NCI-H510A treated with DMSO at 0.1 percent for 48 hours (cell line): ENCODE measurements at places on chromosomes 1 and 21.

DNA sequence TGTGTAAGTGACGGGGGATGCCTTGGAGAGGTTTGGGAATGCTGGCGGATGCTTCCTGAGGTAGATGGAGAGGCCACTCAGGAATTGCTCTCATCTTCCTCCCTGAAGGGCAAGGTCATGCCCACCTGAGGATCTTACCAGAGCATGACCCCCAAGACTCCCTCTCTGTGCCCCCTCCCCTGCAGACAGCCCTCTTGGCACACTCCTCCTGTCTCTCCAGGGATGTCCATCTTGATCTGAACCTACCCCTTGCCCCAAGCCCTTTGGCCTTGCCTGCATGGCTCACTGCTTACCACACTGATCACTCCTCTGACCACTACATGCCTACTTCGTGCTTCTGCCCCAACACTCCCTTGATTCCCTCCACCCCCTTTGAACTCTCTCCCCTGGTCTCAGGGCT, 17.9 kb upstream of the MPL start:
- DNase-seq = no peak

DNA sequence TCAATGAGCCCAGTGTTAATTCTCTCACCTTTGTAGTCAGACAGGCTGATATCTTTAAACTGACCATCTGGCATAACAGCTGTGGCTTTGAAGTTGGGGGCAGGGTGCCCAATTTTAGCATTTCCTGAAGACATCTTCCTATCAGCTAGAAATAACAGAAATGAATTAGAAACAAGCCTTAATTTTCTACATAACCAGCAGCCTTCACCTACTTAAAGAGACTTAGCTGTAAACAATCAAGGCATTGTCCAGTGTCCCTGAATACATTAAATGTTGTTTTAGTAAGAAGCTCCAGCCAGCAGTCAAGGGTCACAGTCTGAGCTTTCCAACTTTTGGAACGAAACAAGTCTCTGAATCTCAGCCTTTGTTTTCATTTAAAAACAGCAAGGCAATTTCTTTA, 2.8 kb downstream of the PRDX1 start:
- no peak for DNase-seq

DNA sequence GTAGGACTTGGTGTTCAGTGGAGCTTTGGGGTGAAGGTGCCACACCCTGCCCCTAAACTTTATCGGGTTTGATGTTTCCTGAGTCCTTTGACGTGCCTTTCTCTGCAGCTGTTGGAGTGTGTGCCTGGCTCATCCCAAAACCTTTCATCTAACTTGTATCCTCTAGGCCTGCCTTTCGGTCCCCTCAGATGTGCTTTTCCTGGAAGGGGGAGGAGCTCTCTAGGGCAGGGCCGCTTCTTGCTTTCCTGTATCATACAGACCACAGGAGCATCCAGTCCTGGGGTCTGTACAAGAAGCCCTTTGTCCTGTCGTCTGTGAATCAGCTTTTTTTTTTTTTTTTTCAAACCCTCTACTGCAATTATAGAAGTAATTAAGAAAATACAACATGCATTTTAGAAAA, 35.7 kb downstream of the PTGFRN start:
- no peak for DNase-seq

- no peak for DNase-seq
Observed at GRCh38 chr1:209704584-209704983, at the start of gene HSD11B1. Gene HSD11B1, plus strand, starts transcription at chr1:209704846. Its CDS starts 97 bp downstream, at chr1:209704943.

DNA sequence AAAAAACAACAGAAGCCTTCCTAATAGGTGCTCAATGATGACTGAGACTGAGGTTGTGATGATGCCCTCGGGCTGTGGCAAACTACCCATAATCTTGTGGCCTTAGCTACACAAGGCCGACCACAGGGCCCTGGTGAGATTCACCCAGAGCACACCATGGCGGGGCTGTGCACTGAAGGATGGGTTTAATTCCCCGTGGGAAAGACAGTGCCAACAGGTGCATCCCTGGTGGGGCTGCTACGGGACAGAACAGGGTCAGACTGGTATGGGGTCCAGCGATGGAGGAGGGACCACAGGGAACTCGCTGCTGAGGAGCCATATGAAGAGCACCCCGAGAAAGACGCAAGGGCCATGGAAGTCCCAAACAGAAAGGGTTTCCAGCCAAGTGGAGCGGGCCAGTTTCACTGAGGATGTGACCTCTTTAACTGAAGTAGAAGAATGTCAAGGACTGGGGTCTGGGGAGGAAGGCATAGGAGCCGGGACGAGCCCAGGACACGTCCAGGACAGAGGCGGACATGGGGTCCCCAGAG, 21.3 kb downstream of the PRDM15 start:
- DNase-seq = no peak

GRCh38 chr1:38875811-38876210, 2.7 kb upstream of the MYCBP start:
- DNase-seq = no peak

GRCh38 chr1:238710697-238711096, 675.7 kb upstream of the CHRM3 start:
- no peak for DNase-seq

GRCh38 chr1:186887203-186887602, 58.5 kb downstream of the PLA2G4A start:
- DNase-seq = no peak

- no peak for DNase-seq
Observed at GRCh38 chr1:234106032-234106431, 201.6 kb downstream of the SLC35F3 start.

- DNase-seq = peak; percentile 17
Observed at GRCh38 chr1:196381544-196381943, 226.7 kb downstream of the KCNT2 start.

DNA sequence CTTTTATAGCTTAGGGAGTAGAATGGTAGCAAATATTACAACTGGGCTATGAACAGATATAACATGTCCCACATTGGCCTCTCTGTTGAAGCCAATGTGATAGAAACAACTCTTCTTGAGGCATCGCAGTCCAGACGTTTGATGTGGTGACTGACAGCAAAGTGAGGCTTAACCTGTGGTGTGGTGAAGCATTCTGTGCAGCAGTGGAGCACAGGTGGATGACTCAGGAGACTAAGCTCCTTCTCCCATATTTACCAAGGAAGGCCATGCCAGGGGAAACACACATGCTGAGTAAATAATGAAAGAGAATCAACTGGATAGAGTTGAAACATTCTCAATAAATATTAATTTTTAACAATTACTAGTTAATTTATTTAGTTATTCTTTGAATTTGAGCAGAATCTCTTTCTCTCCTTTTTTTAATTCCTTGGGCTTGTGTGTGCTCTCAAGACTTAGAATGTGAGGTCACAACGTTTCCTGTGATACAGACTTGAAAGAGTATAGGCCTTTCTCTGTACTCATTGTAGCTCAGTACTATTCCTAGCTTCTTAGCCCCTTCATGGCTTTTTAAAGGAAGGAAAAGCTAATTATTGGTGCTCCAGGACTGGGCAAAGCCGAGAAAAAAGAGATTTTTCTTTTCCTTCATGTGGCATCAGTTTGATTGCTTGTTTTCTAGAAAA, 17.6 kb downstream of the CRB1 start:
- DNase-seq = no peak

DNA sequence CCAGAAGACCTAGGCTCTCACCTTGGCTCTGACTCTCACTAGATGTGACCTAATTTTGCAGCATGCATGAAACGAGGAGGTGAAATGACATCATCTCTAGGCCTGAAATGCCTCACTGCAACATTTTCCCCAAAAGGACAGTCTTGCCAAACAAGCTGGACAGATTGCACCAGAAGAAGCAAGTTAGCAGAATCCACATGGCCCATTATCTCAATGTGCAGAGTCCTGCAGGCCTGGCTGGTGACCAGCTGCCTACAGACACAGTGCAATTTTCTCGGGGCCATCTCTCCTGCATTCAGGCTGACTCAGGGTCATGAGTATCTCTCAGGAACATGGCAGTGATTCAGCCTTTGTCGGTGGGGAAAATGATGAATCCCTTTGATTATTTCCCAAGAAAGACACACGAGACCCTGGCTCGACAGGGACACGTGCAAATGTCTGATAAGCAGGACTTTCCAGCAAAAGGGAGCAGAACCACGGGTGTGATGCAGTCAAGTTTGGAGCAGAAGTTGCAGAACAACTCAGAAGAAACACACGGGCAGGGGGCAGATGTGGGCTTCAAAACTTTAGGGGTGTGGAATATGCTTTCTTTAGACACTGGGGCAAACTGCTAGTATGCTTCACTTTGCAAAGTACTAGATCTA, 38.7 kb downstream of the TRIM67 start:
- no peak for DNase-seq

DNA sequence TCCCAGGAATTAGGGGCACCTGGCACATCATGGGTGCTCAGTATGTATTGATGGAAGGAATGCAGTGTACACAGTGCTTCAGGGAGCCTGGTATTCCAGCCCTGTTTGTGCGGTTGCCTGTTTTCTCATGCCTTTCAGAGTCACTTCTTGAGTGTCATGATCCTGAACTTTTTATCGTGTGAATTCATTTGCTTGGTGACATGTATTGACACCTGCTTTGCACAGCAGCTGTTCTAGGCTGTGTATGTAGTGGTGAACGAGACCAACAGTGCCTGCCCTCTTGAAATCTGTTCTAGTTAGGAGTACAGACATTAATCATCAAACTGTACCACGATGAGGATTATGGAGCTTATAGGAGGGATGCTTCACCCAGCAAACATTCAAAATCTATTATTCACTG, 6.1 kb downstream of the HTR6 start:
- no peak for DNase-seq

DNA sequence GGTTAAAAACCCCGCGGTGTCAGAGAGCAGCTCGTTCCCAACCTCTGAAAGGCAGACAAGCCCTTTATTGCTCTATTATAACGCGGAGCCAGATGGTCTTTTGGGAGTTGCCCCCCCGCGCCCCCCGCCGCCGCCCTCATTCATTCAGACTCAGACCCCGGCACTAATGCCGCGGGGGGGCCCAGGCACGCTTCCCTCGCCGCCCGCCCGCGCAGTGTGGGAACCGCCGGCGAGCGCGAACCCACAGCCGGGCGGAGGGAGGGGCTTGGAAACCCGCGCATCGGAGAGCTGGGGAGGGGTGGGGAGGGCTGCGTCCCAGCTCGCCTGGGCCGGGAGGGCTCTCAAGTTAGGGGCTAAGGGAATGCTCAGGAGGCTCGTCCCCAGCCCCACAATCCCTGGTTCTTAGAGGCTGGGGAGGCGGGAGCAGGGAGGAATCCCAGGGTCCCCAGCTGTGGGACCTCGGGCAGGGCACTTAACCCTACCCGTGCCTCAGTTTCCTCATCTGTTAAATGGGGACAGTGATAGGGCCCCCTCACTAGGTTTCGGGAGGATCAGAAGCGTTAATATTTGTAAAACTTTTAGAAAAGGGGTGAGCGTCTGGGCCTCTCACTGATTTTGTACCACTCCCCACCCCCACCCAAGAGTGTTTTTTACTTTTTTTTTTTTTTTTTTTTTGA, 10.9 kb upstream of the HES5 start:
- no peak for DNase-seq

GRCh38 chr1:11045428-11046269, 1.4 kb downstream of the MASP2 start:
- peak; percentile 86 for DNase-seq

GRCh38 chr1:70247768-70248167, 26.6 kb downstream of the SRSF11 start:
- no peak for DNase-seq

GRCh38 chr1:22845398-22845935, 127.2 kb downstream of the LACTBL1 start:
- DNase-seq = no peak

GRCh38 chr1:222941425-222941824, 126.6 kb downstream of the DISP1 start:
- DNase-seq = no peak

DNA sequence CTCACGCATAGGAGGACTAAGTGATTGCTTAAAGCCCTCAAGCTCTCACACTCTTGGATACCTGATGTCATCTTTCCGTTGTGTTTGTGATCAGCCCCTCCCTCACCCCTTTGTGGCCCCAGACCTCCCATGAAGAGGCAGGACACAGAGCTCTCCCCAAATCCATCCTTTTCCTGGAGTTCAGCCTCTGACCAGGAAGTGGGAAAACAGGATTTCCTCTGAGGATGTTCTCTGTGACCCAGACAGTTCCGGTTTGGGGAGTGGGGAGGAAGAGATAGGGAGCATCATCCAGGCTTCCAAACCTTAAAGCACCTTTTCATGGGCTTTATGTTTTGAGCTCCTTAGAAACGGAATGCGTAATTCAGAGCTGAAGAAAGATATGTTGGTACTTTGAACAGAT, 11.9 kb upstream of the TAL1 start:
- no peak for DNase-seq

GRCh38 chr1:15849775-15850324, 2.3 kb downstream of the SPEN start:
- peak; percentile 99 for DNase-seq

- no peak for DNase-seq
Observed at GRCh38 chr1:234768171-234768568, 158.2 kb upstream of the IRF2BP2 start.

DNA sequence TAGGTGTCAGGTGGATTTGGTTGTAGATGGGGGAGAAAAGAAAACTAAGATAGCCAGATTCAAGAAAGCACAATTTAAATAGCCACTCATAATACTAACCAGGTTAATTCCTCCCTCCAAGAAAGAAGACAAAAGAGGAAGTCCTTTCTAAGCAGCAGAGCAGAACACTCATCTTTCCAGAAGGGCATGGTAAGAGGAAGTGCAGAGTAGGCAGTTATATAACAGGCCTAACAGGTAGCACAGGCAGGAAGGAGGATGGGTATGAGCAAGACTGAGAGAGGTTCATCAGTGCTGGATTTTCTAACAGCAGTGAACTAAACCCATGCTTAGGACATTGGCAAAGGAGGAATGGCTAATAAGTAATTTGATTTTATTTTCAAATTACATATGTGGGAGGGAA, 517.5 kb downstream of the PLPP3 start:
- peak; percentile 82 for DNase-seq

DNA sequence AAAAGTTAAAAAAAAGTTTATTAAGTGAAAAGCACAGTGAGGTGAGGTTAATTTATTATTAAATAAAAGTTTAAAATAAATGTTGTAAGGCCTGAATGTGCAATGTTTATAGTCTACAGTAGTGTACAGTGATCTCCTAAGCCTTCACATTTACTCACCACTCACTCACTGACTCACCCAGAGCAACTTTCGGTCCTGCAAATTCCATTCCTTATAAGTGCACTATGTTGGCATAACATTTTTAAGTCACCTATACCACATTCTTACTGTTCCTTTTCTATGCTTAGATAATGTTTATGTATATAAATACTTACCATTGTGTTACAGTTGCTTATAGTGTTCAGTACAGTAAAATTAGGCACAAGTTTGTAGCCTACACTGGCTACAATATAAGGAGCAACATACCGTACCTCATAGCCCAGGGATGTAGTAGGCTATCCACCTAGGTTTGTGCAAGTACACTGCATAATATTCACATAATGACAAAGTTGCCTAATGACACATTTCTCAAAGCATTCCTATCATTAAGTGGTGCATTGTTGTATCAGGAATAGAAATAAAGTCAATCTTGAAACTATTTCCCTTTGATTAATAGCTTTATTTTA, 426.5 kb upstream of the BRINP3 start:
- no peak for DNase-seq
